ENCODE measurements at places on chromosomes 5 and 9. TPM values are rescaled to one million over a fixed set of nuclear protein-coding genes. Genes with fewer than 3 reads are reported as not detected.

- no peak overlapping the region for H3K4me3 ChIP-seq
- H3K27ac ChIP-seq: no peak overlapping the region
- H3K27me3 ChIP-seq: no peaks in the 10 kb centered on the region
- H3K4me1 ChIP-seq: no peaks in the 10 kb centered on the region
These were observed 38.8 kb upstream of the PLPPR1 start for GRCh38 chr9:100989731-100990130.

- DNase-seq: peak; percentile 72
- H3K27me3 ChIP-seq: no peaks in the 10 kb centered on the region
- no peak overlapping the region for H3K4me3 ChIP-seq
- peaks cover 6% of the 10 kb centered on the region for H3K4me1 ChIP-seq
These were observed 59.2 kb downstream of the C9orf50 start for GRCh38 chr9:129561594-129562281.

DNA sequence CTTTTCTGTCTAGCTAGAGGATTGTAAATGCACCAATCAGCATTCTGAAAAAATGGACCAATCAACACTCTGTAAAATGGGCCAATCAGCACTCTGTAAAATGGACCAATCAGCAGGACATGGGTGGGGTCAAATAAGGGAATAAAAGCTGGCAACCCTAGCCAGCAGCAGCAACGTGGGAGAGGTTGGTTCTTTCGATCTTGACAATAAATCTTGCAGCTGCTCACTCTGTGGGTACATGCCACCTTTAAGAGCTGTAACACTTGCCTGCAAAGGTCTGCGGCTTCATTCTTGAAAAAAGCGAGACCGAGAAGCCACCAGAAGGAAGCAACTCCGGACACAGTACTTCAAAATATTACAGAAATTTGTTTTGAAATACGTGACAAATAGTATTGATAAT is 424.6 kb upstream of the CDH9 start:
- no peak for DNase-seq
- H3K27me3 ChIP-seq: no peaks in the 10 kb centered on the region
- no peaks in the 10 kb centered on the region for H3K4me1 ChIP-seq
- no peak overlapping the region for H3K4me3 ChIP-seq

Gene GALT
- 51.3 TPM for total RNA-seq

GRCh38 chr5:82255844-82256243 is 22.3 kb downstream of the RPS23 start:
- no peak overlapping the region for H3K4me3 ChIP-seq
- no peak overlapping the region for H3K27ac ChIP-seq
- no peaks in the 10 kb centered on the region for H3K4me1 ChIP-seq
- no peaks in the 10 kb centered on the region for H3K27me3 ChIP-seq
- no peak for DNase-seq

GRCh38 chr5:20522905-20523482 is 535.0 kb upstream of the CDH18 start:
- no peak overlapping the region for H3K4me3 ChIP-seq
- no peaks in the 10 kb centered on the region for H3K36me3 ChIP-seq
- no peak overlapping the region for H3K27ac ChIP-seq

DNA sequence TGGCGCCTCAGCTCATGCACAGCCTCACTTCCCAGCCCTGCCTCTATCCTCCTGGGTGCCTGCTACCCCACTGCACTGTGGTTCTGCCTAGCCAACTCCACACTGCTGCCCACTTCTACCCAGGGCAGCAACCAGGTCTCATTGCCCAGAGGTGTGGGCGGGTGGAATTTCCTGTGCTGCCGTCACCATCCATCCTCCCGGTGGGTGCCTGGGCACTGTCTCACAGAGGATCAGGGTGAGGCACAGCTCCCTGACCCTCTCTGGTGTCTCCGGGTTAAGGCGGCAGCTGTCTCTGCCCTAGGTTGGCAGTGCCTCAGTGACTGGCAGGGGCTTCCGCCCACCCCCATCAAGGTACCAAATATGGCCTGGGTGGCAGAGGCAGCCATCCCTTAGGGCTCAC is 4.3 kb upstream of the MTMR12 start:
- no peak overlapping the region for H3K4me3 ChIP-seq
- no peak for DNase-seq
- peaks cover 6% of the 10 kb centered on the region for H3K4me1 ChIP-seq
- H3K27me3 ChIP-seq: no peaks in the 10 kb centered on the region
- H3K27ac ChIP-seq: no peak overlapping the region

DNA sequence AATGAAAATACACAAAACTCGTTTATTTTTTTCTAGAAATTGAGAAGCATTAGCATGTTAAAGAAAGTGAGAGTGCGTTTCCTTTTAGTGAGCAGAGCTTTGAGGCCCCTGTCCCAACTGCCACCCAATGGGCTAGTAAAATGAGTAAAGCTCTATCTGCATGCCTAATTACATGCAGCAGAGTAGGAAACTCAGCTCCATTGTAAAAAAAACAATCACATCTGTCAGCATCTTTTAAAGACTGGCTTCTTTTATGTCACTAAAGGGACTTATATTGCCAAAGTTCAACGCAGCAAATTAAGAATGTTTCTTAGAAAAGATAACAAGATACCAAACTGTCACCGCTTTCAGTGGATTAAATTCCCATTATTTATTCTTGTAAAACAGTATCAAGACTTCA is 154.0 kb downstream of the SNCAIP start:
- DNase-seq: no peak
- H3K4me3 ChIP-seq: no peak overlapping the region
- H3K4me1 ChIP-seq: no peaks in the 10 kb centered on the region
- H3K36me3 ChIP-seq: no peaks in the 10 kb centered on the region

GRCh38 chr5:121366515-121366914 is 485.2 kb upstream of the FTMT start:
- no peak overlapping the region for H3K4me3 ChIP-seq
- no peaks in the 10 kb centered on the region for H3K36me3 ChIP-seq
- no peak overlapping the region for H3K27ac ChIP-seq

Gene SOHLH1
- not detected for total RNA-seq

Gene QRFP
- total RNA-seq: not detected

Gene SPINK6
- total RNA-seq: not detected

DNA sequence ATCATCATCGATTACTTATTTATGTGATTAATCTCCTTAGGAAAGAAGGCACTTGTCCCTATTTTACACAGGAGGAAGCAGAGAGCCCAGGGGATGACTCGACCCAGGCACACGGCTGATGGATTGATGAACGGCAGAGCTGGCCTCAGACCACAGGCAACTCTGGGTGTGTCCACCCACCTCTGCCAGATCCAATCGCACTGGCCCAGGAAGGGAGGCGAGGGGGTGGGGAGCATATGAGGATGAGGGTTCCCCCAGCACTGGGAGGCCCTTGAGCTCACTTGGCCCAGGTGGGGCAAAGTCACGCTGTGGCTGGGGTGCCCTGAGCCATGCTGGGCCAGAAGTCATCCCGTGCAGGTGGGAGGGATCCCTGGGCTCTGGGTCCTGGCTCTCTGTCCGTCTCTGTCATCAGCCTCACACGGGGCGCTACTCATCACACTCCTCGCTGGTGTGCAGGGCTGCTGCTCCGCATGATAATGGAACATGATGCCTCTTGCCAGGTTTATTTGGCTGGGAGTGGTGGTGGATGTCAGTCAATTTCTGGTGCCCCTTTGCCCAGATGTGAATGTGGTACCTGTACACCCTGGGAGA is 160.1 kb downstream of the GAPVD1 start:
- H3K27ac ChIP-seq: no peak overlapping the region
- no peak for DNase-seq
- H3K4me1 ChIP-seq: no peaks in the 10 kb centered on the region
- H3K4me3 ChIP-seq: no peak overlapping the region
- no peaks in the 10 kb centered on the region for H3K36me3 ChIP-seq

Gene ELP1
- 25.3 TPM for total RNA-seq

DNA sequence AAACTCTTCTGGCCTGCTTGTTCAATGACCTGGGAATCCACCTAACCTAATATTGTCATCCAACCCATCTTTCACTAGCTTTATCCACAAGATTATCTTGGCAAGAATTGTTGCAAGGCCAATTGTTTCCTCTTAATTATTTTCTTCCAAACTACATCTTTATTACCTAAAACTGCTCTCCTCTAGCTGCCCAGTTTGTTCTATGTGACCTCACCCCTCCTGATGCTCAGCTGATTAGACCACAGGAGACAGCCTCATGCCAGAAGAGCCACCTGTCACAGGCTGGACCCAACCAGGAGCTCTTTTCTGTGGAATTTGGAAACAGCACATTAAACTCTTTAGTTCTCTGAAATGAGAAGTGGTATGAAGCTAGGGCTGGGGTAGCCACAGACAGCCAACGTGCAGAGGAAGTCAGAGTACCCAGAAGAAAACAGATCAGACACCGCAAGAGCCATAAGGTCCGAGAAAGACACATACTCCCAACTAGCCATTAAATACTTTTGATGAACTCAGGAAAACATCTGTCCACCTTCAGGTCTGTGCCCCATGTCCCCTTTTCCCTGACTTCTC is 12.0 kb downstream of the SAXO1 start:
- no peaks in the 10 kb centered on the region for H3K36me3 ChIP-seq
- no peak overlapping the region for H3K27ac ChIP-seq
- no peaks in the 10 kb centered on the region for H3K4me1 ChIP-seq
- no peaks in the 10 kb centered on the region for H3K27me3 ChIP-seq
- H3K4me3 ChIP-seq: no peak overlapping the region

DNA sequence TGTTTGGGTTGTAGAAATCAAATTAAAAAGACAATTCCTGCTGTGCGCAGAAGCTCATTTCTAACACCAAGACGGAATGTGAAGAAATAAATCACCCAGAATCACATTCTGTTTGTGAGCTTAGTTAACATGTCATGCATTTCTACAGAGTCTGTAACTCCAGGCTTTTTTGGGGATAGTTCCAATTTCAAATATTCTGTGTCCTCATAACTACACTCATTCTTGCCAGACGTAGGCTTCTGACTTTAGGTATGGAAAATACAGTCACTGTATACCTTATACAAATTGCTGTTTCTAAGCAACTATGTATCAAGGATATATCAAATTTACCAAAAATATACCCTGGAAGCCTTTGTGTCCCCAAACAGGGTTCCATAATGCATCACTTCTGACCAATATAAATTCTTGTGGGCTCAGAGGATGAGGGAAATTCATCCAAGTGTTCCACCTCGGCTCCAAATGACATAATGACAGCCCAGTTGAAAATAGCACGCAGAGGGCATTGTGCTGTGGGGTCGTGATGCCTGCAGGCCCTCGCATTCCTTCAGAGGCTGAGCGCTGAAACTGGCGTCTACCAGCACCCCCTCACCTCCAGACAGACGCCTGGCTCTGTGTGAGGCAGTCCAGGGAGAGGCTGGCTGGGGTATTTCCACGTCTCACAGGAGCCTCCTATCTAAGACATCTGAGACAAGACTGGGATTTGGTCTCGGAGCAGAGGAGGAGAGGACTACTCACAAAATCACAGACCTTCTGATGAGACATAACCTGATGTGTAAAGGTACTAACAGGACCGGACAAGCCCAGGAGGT is 79.8 kb downstream of the KLF4 start:
- H3K27me3 ChIP-seq: no peaks in the 10 kb centered on the region
- no peaks in the 10 kb centered on the region for H3K36me3 ChIP-seq
- no peak overlapping the region for H3K4me3 ChIP-seq
- no peak overlapping the region for H3K27ac ChIP-seq
- no peak for DNase-seq

Gene EIF4E1B
- total RNA-seq: not detected

Gene ROPN1L
- 11.5 TPM for total RNA-seq

DNA sequence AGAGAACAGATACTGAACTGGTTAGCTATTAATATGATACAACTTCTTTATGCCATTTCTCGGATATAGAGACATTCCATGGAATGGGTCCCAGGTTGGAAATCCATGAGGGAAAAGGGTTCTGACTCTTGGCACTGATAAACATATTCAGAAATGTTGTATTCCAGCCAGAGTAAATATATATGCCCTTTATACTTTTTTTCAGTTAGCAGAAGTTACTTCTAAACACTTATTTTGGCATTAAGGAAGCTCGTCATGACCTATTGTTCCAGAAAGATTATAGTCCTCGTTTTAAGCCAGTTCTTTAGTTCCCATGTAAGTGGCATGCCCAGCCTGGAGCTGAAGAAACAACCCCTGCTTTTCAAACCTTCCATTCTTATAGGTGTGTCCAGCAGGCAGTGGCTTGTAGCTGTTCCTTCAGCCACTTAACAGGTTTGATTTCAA is 181.6 kb downstream of the CD180 start:
- peaks cover 87% of the 10 kb centered on the region for H3K4me1 ChIP-seq
- H3K36me3 ChIP-seq: no peaks in the 10 kb centered on the region
- peak overlapping the region; percentile 75 for H3K27ac ChIP-seq

DNA sequence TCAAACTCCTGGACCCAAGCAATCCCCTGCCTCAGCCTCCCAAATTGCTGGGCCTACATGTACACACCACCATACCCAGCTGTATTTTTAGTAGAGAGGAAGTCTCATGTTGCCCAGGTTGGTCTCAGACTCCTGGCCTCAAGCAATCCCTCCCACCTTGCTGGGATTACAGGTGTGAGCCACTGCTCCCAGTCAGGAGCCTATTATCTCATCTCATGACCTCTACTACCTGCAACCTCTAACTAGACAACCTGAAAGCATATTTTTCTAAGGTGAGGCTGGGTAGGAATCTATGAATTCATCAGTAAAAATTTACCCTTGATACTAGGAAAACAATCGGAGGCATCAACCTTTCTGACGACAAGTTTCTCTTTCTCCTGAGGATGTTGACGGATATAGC is 10.0 kb downstream of the FAM13B start:
- H3K27me3 ChIP-seq: no peaks in the 10 kb centered on the region
- DNase-seq: no peak
- H3K36me3 ChIP-seq: peaks cover 31% of the 10 kb centered on the region
- peaks cover 22% of the 10 kb centered on the region for H3K4me1 ChIP-seq
- H3K27ac ChIP-seq: no peak overlapping the region
- H3K4me3 ChIP-seq: no peak overlapping the region

Gene SLCO6A1
- total RNA-seq: not detected

Gene PCA3
- not detected for total RNA-seq

- no peaks in the 10 kb centered on the region for H3K36me3 ChIP-seq
- no peaks in the 10 kb centered on the region for H3K27me3 ChIP-seq
- H3K4me1 ChIP-seq: peaks cover 4% of the 10 kb centered on the region
- H3K27ac ChIP-seq: peak overlapping the region; percentile 44
- H3K4me3 ChIP-seq: no peak overlapping the region
These were observed 182.1 kb downstream of the DMRT2 start for GRCh38 chr9:1231998-1232919.

DNA sequence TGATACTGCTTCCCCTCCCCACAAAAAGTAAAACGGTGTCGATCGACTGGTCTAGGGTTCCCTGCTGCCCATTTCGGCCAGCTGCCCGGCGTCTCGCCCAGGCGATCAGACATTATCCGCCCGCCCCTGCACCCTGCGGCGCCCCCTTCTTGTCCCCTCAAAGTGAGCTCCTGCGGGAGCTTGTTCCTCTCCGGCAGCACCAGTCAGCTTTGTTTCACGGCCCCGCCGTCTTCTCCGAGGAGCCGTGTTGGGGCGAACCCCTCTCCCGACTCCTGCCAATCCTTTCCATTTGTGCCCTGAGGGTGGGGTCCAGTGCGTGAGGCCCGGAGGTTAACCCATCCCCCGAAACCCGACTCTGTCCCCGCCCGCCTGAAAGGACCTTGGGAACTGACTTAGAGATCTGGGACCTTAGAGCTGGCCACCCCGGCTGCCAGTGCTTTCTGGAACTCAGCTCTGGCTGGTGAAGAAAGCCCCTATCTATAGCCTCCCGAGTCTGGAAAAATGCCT is 518 bp downstream of the UBE2B start:
- H3K4me1 ChIP-seq: peaks cover 44% of the 10 kb centered on the region
- peak; percentile 74 for DNase-seq
- H3K27ac ChIP-seq: peak overlapping the region; percentile 100
- peaks cover 27% of the 10 kb centered on the region for H3K36me3 ChIP-seq
- H3K4me3 ChIP-seq: peak overlapping the region; percentile 95
- no peaks in the 10 kb centered on the region for H3K27me3 ChIP-seq

Measured in lower lobe of right lung (tissue), 2 donors.